ENCODE measurements at places on chromosomes 16 and 17.

DNA sequence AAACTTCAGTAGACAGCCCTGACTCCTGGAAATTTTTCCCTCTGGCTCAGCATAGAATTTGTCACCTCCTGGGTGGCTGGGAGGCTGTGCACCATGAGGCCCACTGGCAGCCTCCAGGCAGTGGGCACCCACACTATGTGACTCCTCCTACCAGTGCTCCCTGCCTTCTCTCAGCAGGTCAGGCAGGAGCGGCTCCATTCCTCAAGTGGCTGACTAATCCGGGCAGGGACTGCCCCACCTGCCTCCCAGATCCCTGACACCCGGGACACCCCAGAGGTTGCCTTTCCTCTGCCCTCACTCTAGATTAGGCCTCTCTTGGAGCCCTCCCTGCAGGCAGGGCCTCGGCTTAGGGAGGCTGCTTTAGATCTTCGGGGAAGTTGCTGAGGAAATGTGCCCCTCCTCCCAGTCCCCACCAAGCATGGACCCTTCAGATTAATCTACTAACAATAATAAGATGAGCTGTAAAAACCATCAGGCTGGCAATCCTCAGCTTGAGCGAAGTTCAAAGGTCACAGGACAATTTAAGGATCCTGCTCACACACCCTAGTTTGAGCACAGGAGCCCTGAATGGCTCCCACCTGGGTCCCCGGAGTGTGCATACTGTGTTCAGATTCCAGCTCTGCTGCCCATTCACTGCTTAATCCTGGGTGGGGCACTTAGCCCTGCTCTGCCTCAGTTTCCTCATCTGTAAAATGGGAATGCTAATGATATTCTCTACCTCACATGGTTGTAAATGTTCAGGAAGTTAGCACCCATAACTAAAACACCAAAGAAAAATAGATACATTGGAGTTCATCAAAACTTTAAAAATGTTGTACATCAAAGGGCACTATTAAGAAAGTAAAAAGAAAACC lies 10.0 kb upstream of the MYCBPAP start:
- DNase-seq = no peak

GRCh38 chr17:60798576-60798975 lies 120.9 kb downstream of the BCAS3 start:
- no peak for DNase-seq

DNA sequence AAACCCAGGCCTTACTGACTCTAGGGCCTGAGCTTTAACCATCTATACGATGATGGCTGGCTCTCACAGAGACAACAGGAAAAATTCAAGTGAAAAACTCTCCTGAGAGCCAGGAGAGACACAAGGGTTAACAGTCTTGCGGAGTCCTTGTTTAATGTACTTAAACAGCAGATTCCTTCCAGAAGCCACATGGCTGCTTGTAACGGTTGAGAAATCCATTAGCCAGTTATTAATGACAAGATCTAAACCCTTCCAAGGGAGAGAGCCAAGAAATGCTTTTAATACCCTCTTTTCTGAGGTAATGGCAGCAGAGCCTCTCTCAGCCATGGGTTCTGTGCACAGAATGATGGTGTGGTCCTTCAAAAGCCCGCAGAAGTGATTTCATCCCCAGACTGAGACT lies 5.2 kb upstream of the ALDOA start:
- DNase-seq = no peak

DNA sequence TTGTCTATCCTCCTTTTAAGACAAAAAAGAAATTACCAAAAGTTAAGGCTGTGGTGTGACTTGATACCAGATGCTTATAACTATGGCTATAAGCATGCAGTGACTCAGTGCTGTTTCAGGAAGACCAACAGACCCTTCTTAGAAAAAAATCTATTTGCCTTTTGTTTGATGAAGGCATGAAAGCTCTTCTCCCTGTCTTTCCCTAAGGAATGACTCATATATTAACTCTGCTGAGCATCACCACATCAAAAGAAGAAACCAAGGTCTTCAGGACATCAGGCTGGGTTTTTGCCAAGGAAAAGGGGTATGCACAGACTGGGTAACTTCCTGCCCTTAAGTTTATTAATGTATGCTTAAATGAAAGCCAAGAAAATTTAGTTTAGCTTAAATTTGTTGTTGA lies 47.1 kb downstream of the VMP1 start:
- peak; percentile 88 for DNase-seq

DNA sequence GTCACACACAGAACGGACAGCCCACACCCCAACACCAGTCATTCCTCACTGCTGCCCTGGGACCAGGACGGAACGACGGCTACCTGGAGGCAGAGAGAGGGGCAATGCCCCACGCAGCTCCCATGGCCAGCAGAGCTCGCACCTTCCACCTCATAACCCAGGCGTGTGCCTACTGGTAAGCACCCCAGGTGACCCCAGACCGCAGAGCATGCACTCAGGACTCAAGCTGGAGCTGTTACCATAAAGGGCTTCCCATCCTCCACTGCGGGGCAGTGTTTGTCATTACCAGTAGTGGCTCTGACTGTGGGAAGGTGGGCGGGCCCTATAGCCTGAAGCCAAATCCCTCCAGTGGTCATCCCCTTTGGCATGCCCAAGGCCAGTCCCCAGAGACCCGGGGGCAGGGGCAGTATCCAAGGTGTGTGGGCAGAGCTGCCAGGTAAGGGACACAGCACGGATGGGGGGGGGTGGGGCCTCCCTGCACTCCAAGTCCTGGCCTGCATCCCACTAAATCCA lies 4.7 kb upstream of the BCAR1 start:
- peak; percentile 76 for DNase-seq

- DNase-seq = no peak
Measured at GRCh38 chr16:17386229-17386628, 84.5 kb downstream of the XYLT1 start.

GRCh38 chr17:7293159-7293558 lies 1.3 kb downstream of the YBX2 start:
- peak; percentile 36 for DNase-seq

GRCh38 chr16:79261944-79262552 lies 338.5 kb downstream of the MAF start:
- DNase-seq = no peak

DNA sequence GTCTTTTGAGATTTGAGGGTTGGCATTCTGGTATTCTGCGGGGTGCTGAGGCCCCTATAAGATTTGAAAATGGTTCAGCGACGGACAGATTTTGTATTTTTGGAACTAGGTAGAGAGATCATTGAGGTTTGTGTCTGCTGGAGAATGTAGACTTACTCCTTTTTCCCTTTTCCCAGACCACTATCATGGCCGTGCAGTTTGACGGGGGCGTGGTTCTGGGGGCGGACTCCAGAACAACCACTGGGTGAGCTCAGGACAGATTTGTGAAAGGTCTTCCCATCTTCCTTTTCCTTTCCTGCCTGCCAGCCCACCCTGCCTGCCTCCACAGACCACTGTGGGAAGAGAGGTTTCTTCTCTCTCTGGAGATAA lies 572 bp downstream of the PSMB6 start:
- peak; percentile 83 for DNase-seq

- DNase-seq = peak; percentile 7
Measured at GRCh38 chr17:62592341-62593099, 35.0 kb upstream of the MRC2 start.

DNA sequence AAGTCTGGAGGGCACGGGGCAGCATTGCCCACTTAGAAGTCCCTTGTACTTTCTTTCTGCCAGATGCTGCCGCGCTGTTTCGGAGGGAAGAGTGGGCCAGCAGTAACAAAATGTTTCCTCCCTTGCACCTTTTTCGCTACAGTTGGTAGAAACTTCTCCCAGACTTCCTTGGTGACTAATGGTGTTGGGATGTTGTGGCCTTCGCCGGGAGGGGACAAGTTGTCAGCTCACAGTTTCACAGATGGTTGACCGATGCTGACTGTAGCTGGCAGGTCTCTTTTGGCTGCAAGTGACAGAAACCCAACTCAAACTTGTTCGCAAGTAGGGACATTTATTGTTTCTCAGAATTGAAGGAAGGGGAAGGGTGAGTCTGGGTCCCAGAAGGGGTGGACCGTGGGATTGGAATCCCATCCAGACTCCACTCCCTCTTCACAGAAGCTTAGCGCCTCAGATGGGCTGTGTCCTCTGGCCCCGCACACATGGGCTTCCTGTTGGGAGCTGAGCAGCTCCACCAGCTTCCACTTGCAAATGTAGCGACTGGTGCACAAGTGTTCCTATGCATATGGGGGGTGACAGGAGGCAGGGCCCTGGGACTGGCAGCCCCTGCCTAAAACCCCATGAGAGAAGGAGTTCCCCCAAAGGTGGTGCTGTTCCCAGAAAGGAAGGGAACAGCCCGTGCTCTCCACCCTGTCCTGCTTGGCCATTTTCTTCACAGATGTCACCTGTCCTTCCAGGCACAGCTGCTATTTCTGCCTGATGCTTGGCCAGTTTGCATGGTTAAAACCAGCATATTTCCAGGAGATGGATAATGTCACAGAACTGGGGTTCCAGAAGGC lies 30.9 kb upstream of the RPRML start:
- no peak for DNase-seq

GRCh38 chr16:22214889-22215288 lies 8.8 kb downstream of the EEF2K start:
- no peak for DNase-seq

GRCh38 chr17:44548376-44549230 lies 8.7 kb upstream of the FZD2 start:
- no peak for DNase-seq

DNA sequence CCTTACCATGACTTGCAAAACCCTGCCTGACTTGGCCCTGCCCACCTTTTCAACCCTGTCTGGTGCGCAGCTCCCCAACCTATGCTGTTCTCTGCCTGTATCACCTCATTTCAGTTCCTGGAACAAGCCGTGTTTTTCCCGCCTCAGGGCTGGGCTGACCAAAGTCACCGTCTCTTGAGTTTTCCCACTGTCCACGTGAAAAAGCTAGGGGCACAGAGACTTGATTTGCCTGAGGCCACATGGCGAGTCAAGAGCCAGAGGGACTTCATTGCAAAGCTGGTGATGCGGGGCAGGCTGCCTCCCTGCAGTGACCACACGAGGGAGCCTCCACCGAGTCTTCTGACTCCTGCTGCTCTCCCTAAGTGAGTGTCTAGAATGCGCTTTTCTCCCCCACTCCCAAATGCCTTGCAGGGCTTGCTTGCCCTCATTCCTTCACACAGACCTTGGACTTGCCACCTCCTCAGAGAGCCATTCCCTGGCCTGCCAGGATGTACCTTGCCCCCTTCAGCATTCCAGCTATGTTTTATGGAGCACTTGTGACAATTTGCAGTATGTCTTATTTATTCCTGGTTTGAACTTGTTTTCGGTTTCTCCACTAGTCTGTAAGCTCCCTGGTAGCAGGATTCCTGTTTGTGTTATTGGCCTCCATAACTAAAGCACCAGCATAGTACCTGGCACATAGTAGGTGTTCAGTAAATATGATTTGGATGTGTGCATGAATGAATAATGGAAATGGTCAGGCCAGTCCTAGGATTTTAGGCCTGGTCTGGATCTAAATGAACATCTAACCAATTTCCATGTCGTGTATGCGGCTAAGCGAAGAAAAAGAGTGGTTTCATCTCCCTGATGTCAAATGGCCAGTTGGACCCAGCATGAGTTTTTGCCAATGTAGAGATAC lies 252.3 kb downstream of the SNX29 start:
- peak; percentile 50 for DNase-seq

DNA sequence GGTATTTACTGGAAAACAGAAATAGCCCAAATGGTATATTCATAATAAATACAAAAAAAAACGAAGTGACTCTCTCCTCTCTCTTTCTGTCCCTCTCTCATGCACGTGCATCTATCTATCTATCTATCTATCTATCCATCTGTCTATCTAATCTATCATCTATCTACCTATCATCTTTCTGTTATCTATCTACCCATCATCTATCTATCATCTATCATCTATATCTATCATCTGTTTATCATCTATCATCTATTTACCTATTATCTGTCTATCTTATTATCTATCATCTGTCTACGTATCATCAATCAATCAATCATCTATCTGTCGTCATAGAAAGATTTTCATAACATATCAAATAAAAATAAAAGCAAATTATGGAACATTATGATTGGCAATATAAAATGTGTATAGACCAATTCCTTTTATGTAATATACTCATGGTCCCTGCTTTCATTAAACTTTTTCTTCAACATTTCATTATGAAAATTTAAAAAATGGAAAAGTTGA lies 126.7 kb upstream of the CACNG3 start:
- DNase-seq = no peak

GRCh38 chr16:77849646-77850258 lies 61.4 kb downstream of the VAT1L start:
- DNase-seq = no peak

DNA sequence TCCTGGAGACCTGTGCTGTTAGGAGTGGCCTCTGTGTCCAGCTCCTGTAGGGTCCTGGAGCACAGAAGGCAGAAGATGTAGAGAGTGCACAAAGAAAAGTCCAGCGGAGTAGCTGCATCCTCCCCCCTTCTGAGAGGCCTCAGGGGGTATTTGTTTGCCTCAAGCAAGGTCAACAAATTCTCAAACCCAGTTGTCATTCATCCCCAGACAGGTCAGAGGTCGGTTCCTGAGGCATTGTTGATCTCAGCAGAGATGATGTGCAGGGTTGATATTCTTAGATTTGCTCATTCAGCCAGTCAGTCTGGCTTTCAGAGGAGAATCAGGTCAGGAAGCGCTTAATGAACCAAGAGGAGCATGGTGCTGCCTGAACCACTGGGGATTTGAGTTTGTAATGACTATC lies 8.3 kb upstream of the RBFOX1 start:
- DNase-seq = no peak

DNA sequence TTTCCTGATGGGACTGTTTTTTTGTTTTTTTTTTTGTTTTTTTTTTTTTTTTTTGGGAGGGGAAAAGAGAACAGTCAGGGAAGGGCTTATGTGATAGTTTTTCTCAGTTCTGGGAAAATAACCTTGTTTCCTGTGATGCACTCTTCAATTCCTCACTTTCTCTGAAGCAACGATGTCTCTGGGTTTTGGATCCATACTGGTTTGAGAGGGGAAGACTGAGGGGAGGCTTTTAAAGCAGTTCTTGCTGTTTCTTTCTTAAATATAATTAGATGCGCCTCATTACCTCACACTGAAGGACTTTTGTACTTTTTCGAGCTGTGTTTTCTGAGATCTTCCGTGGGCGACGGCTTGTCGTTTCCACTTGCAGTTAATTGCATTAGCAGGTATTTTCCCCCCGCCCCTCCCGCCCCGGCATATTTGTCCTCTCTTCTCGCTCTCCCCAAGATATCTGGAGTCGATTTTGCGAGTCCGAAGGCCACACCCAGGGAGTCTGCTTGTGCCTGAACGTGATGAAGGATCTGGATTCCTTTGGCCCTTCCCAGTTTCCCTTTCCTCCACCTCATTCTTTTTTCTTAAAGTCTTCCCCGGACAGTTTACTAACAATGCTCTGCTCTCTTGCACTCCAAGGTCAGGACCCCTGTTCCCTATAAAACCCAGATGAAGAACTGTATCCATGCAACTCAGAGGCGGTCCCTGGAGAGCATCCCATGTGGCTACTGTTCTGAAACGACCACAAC lies 125.2 kb upstream of the ZFHX3 start:
- DNase-seq = peak; percentile 37

GRCh38 chr16:57830890-57831484 lies 28.7 kb upstream of the KIFC3 start:
- no peak for DNase-seq

- peak; percentile 77 for DNase-seq
Measured at GRCh38 chr16:50185005-50185505, 31.9 kb downstream of the TENT4B start.

- DNase-seq = no peak
Measured at GRCh38 chr17:19900809-19901208, 33.1 kb upstream of the ULK2 start.
